ENCODE measurements at places on chromosomes 1 and 21.

GRCh38 chr1:54580856-54581550, 33.0 kb downstream of the ACOT11 start:
- no peak for DNase-seq

DNA sequence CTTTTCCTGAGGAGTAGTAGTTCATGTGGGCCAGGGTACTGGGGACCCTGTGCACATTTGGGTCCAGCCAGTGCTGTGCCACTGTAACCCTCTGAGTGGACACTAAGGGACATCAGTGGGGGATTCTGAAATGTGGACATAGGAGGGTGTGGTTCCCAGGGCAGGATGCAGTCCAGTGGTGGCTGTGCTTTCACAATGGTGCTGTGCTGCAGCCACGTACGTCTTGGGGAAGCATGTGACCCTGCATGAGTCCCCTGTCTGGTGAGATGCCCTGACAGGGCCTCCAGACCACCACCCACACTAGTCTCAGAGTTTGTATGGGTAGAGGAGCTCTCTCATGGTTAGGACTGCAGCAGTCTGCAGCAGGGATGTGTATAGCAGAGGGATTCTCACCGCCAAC, 37.8 kb upstream of the WNT2B start:
- DNase-seq = no peak

DNA sequence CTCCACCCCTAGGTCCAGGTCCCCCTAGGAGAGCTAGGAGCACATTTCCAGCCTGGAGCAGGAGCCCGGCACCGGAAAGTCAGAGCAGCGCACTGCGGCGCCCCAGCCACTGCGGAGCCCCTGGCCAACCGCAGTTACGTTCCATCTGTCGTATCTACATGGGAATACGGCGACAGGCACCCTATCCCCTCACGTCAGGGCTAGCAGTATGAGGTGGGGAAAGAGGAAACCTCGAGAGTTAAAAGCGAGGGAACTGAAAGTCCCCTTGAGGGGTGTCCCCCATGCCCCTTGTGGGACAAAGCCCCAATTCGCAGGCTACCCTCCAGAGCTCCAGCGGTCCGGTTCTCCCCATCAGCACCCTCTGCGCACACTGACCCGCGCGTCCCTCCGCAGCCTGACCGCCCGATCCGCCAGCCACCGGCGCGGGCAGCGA, 995 bp downstream of the COLGALT2 start:
- DNase-seq = peak; percentile 64

- DNase-seq = no peak
Observed at GRCh38 chr1:33170351-33171274, 11.2 kb downstream of the TRIM62 start.

GRCh38 chr1:39613250-39613649, 26.2 kb downstream of the HEYL start:
- DNase-seq = no peak

- DNase-seq = peak; percentile 95
Observed at GRCh38 chr1:156096640-156097391, 14.6 kb upstream of the MEX3A start.

GRCh38 chr1:181423301-181423918, 59.9 kb upstream of the CACNA1E start:
- DNase-seq = no peak

DNA sequence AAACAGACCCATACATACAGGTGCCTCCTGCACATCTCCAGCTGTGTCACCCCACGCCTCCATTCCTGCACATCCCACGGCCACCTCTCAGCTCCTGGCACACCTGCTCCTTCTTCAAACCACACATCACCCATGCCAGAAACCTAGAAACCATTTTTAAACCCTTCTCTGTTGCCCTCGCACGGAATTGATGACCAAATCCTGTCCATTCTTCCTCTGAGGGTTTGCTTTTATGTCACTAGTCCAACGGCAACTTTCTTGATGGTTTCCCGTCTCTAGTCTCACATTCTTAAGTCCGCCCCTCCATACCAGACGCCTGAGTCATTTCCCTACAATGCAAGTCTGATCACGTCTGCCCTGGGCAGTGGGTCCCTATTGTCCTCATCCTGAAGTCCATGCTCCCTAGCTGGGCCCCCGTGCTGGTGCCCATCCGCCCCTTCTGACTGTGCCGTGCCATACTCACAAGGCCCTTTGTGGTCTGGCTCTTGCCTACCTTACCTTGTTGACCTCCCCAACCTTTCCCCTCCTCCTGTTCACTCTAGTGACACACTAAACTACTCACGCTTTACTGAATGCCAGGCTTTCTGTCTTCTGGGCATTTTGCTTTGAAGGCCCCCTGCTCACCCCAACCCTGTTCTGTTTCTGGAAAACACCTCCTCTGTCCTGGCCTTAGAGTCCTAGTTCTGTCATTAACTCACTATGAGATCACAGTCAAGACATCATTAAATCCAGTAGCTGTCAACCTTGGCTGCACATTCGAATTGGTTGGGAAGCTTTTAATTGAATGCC, 17.6 kb downstream of the SLC2A1 start:
- DNase-seq = no peak

DNA sequence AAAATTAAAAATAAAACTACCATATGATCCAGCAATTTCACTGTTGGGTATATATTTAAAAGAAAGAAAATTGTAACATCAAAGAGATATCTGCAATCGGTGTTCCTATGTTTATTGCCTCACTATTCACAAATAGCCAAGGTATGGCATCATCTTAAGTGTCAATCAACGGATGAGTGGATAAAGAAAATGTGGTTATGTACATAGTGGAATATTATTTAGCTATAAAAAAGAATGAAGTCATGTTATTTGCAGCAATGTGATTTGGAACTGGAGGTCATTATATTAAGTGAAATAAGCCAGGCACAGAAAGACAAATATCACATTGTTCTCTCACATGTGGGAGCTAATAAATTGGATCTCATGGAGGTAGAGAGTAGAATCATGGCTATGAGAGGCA, 76.3 kb downstream of the RD3 start:
- no peak for DNase-seq

DNA sequence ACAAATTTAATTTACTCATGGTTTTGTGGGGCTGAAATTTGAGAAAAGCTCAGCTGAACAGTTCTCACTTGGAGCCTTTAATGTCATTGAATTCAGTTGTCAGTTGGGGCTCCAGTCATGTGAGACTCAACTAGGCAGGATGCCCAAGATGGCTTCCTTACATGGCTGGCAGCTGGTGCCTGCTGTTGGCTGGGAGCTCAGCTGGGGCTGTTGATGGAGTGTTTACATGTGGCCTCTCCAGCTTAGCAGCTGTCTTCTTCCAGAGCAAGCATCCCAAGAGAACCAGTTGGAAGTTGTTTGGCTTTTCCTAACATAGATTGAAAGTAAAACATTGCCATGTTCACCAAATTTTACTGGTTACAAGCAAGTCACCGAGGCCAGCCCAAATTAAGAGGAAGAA, 81.8 kb upstream of the KCNA3 start:
- DNase-seq = no peak

GRCh38 chr1:110068646-110069403, 1.6 kb downstream of the ALX3 start:
- DNase-seq = no peak

GRCh38 chr1:66480162-66480561, 53.8 kb upstream of the SGIP1 start:
- no peak for DNase-seq

- no peak for DNase-seq
Observed at GRCh38 chr1:110638058-110638457, 31.9 kb upstream of the KCNA2 start.

GRCh38 chr1:119286587-119287181, 81.9 kb upstream of the HAO2 start:
- no peak for DNase-seq

DNA sequence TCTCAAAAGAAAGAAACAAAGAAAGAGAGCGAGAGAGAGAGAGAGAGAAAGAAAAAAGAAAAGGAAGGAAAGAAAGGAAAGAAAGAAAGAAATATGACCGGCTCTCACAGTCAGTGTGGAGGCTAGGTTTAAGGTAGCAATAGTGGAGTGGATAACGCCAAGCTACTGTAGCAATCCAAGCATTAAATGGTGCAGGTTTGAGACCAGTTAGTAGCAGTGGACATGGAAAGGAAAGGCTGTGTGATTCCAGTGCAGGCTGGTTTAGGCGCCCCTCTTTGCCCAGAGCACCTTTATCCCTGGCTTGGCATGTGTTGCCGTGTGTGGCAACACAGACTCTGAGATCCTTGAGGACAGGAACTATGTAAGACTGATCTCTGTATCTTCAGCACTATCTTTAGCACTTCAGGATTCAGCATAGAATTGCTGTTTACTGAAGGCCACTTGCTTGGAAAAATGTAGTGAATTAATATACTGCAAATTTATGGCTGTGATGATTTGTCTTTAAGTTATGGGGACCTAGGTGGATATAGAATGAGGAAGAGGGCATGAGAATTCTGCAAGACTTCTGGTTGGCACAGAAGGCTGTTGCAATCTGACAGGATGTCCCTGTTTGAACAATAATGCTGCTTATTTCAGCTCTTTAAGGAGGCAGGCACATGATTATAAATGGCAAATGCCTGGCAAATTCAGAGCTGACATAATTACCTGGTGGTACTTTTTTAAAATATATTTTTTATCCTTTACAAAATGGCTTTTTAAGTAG, 10.8 kb upstream of the OSBPL9 start:
- no peak for DNase-seq

DNA sequence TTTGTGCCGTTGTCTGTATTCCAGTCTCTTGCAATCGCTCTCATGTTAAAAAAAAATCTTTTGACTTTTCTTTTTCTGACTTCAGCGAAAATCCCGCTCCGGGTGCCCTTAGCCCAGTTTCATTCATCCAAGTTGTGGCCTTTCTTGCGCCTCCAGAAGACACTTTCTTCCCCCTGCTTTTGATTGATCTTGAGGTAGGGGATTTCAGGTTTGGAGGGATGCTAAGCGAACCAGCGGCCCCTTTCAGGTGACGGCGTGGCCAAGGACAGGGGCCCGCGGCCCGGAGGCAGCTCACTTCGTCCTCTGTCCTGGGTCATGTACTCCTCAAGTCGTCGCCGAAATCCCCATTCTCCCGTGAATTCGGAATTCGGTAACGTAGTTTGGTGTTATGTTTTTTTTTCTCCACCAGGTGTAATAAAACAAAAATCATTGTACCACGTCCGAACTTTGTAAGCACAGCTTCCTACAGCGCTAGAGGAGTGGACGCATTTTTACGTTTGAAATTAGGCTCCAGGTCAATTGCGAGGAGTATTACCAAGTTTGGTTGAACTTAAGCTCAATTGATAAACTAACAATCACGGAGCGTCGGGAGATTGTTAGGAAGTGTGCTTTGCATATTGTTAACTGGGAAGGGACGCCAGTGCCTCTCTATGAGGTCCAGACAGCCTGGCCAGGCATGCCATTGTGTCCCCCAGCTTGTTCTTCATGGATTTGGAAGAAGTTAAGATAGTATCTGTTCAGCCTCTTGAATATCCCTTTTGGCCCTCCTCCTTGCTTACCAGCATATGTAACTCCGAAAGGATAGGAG, 1.1 kb downstream of the MRPS6 start:
- no peak for DNase-seq

DNA sequence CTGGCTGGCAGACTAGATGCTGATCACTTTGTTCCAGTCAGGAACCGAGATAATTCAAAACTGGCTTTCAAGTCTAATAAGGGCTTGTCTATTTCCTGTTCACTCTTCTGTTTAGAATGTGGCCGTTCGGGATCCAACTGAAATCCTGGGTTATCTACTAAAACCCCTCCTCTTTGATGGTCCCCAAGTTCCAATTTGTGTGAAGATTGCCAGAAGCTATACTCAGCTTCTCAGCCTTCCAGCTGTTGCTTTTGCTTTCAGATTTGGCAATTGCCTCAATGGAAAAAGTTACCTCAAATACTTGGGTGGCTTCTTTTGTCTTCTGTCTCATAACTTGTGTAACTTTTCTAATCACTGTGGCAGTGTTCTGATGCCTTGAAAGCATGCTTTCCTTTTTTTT, 43.7 kb downstream of the BTBD8 start:
- DNase-seq = no peak

DNA sequence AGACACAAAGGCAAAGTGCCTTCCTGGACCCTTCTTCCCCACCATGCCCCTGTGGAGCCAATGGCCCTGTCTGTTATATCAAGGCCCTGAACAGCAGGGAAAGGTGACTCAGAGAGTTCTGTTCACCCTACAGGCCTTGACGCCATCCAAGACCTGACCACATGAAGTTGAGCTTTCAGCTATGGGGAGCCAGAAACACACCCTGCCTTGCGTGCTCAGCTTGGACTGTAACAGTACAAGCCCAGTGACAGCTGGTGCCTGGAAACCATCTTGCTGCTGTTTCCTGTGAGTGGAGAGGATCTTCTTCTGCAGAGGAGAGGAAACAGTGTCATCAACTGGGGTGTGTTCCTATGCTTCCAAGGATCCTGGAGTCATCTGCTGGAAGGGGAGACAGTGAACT, 165.0 kb upstream of the IRF2BP2 start:
- no peak for DNase-seq

DNA sequence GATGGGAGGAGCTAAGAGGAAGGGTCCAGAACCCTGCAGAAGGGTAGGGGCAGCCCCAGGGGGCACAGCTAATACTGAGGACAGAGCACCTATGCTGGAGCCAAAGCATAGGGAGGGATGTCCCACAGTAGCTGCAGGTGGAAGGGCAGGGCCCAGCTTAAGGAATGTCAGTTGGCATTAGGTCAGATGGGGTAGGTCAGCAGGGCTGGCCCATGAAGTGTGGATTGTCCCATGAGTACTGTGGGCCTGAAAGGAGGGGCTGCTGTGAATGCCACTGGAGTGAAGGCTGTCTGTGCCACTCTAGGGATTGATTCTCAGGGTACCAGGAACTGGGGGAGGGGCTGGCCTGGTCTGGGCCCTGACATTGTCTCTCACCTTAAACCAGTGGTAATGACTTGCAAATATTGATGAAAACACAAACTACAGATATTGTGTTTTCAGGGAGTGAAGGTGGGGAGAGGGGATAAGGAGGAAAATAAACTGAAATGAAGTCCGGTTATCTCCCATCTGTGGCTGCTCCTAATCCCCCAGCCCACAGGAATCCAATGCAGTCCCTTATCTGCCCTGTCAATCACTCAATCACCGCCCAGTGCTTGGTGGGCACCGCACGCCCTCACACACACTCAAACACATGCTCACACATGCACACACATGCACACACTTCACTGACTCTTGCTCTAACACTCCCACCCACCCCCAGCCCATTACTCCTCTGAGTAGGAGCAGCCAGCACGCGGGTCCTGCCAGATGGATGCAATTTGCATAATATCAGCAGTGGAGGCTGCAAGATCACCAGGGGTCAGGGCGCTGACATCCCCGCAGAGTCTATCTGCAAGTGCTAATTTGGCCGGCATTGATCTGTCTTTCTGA, 27.8 kb downstream of the DMAP1 start:
- DNase-seq = no peak

DNA sequence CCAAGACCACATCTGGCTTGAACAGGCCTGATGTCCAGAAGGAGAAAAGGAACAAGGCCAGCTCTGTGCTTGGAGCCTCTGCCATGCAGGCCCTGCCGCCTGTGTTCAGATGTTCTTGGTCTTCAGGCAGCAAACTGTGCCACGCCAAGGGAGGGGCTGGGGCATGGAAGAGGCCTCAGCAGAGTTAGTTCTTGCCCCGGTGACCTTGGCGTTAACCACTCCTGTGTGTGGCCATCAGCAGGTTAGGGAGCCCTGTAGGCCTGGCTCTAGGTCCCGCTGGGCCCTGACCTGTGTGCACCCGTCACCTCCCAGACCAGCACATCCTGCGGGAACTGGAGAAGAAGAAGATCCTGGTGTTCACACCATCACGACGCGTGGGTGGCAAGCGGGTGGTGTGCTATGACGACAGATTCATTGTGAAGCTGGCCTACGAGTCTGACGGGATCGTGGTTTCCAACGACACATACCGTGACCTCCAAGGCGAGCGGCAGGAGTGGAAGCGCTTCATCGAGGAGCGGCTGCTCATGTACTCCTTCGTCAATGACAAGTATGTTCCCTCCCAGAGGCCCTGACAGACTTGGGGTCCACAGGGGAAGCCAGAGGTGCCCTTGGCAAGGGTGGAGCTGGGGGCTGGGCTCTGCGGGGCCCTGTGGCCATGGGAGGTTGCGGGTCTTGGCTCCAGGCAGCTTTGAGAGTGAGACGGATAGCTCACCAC, 7.1 kb downstream of the ZC3H12A start:
- DNase-seq = no peak

Measured in sciatic nerve (tissue), 2 donors.